ENCODE measurements at places on chromosomes 6 and 20.

GRCh38 chr20:46900826-46901225 lies 6.2 kb downstream of the EYA2 start:
- no peak for DNase-seq

DNA sequence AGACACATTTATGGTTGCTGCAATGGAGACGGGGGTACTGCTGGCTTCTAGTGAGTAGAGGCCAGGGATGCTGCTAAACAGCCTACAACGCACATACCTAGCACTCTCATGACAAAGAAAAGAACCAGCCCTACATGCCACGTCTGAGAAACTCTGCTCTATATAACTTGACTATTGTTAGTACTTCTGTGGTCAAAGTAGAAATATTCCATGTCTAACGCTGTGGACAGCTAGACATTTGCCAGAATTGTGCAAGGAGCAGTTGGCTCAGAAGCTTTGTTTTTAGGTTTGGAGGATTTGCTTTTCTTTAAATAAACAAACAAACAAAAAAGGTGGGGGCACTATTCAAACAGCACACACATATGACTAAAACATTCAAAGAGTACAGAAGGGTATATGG lies 20.5 kb downstream of the UBE2V1 start:
- no peak for DNase-seq

DNA sequence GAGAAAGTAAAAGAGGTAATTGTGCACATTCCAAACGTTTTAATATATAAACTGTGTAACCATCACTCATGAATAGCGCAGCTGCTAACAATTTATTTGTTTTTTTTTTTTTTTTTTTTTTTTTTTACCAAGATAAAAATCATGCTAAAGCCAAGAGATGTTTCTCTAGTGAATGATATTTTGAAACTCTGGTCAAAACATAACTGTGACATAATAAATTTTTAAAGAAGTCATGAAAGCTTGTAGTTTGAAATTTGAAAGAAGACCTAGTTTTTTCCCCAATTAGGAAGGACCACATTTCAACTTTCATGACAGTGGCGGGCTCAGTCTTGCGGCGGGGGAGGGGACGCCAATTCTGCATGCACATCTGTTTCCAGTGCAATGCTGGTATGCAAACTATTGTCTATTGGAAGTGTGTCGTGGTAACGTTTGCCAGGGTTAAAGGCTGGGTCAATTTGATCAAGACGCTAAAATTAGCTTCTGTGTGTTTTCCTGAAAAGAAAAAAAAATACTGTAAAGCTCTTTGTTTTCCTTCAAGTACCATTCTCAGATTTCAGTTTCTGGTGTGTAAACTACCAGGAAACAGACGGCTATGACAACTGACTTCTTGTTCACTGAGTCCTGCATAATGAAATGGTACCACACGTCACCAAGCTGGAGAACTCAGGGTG lies 211.9 kb downstream of the FOXC1 start:
- DNase-seq = no peak

DNA sequence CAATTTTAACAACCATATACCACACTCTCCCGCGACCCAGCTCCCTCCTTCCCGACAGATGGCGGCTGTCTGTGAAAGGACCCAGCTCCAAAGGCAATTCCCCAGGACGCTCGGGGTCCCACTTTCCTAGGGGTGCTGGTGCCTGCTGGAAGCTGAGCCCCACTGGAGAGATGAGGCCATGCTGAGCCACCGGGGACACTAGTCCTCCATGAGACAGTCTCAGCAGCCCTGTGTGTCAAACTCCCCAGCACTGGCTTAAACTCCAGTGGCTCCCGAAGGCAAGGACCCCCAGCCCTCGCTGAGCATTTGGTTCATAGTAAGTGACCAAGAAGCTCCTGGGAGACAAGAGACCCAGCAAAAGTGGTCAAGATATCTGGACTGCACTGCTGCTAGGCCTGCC lies 52.1 kb downstream of the SLC2A10 start:
- DNase-seq = no peak

DNA sequence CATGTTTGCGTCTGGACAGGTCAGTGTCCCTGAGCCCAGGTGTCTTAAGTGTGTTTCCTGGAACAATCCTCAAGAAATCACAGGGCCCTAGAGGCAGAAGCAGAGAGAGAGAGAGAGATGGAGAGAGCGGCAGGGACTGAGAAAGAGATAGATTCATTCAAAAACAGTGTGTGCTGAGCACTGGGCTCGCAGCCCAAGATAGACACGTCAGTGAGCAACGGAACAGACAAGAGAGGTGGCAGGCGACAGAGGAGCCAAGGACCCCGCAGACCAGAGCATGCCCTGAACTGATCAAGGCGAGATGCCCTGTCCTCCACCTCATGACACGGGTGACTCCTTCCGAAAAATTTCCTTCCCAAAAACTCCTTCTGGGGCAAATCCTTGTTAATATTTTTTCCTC lies 362.0 kb upstream of the SULF2 start:
- DNase-seq = no peak

- DNase-seq = no peak
These were observed 212.7 kb downstream of the CDKAL1 start for GRCh38 chr6:20746805-20747558.

DNA sequence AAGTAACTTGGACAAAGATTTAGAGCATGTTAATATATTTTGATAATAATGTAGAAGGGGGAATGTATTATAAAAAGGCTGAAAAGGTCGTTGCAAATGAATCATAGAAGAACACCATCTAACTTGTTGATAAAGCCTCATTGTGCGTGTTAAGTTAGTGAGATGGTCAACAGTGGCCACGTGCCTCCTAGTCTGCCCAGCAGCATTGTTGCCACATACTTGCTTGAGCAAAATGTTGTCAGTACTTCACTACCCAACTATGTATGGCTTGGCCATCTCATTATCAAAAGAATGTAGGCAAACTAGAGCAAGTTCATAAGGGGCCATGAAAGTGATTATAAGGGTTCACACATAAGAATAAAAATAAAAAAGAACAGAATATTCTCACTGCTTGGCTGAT lies 84.6 kb downstream of the PHACTR1 start:
- no peak for DNase-seq

DNA sequence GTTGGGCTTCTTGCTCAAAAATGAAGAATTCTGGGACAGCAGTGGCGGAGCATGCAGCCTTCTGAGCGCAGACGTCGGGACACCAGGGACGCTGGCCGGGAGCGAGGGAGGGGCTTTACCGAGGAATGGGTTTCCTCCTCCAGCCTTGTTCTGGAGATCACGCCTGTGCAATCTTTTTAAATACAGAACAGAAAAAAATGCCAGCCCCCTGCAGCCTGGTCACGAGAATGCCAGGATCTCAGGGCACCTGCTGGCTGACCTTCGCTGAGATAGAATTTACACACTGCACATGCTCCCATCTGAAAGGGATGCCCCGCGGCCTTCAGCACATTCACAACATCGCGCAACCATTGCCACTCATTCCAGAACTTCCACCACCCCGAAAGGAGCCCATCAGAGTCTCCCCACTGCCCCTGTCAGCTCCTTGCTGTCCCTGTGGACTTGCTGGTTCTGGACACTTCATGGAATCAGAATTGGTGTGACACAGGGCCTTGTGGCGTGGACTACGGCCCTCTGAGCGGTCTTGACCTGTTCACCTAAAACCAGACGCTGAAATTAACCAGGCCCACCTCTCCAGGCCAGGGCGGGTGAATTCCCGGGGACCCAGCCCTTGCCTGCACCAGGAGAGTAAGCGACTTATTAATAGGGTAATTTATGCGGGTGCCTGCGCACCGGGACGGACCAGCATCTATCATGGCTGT lies 20.6 kb upstream of the BHLHE23 start:
- DNase-seq = no peak

DNA sequence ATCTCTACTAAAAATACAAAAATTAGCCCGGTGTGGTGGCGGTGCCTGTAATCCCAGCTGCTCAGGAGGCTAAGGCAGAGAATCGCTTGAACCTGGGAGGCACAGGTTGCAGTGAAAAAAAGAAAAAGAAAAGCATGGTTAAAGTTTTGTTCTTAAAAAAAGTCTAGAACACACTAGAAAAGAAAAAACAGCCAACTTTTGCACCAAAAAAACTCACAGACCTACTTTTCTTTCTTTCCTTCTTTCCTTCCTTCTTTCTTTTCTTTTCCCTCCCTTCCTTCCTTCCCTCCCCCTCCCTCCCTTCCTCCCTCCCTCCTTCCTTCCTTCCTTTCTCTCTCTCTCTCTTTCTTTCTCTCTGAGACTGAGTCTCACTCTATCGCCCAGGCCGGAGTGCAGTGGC lies 204.4 kb downstream of the BTBD9 start:
- DNase-seq = no peak

GRCh38 chr20:57433657-57434389 lies 42.6 kb downstream of the RBM38 start:
- DNase-seq = no peak

DNA sequence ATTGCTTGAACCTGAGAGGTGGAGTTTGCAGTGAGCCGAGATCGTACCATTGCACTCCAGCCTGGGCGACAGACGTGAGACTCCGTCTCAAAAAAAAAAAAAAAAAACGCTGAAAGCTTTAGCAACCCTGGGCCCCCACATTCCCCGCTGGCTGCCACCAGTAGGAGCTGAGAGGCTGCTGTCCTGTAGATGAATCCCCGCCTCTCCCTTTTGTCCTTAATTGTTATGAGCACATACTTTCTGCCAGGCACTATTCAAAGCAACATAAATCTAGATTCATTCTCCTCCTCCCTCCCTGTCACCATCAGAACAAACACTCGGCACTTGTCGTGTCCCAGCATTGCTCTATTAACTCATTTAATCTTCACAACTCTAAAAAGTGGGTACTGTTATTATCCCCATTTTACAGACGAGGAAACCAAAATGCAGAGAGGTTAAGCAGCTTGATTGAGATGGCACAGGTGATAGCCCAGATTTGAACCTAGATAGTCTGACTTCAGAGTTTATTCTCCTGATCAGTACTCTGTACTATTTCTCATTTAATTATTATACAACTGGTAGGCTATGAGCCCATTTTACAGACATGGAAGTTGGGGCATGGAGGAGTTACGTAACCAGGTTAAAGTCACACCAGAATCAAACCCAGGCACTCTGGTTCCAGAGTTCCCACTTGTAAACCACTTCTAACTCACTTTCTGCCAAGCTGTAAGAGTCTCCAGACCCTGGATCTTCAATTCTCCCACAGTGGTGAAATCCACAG lies 97.4 kb downstream of the EYA2 start:
- no peak for DNase-seq

DNA sequence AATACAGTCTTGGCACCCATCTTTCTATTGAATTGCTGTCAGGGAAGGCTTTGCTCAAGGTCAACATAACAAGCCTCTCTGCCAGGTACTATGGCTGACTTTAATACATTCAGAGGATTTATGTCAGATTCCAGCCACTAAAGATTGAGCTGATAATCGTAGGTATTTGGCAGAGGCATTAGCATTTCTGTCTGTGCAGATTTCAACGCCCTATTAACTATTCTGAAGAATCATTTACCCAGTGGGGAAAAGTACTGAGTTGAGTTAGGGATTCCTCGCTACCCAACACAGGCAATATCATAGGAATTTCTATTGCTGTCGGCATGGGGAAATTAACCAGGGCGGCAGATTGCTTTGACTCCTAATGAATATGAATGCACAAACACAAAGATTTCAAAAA lies 233.7 kb upstream of the SPTLC3 start:
- DNase-seq = no peak

DNA sequence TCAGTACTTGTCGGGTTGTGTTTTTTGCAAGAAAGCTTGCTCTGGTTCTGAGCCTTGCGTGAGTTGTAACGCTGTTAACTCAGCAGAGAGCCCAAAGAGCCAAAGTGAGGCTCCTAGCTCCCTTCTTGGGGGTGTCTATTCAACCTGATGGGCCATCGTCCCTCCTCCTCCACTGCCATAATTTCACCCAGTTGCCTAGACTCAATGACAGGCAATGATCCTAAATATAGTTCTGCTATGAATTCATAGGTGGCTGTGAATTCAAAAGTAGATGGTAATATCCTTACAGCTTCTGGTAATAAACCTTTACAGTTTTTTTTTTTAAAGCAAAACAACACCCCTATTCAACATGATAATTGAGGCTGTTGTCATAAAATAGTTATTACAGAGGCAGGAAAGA lies 39.5 kb downstream of the GHRH start:
- DNase-seq = no peak

DNA sequence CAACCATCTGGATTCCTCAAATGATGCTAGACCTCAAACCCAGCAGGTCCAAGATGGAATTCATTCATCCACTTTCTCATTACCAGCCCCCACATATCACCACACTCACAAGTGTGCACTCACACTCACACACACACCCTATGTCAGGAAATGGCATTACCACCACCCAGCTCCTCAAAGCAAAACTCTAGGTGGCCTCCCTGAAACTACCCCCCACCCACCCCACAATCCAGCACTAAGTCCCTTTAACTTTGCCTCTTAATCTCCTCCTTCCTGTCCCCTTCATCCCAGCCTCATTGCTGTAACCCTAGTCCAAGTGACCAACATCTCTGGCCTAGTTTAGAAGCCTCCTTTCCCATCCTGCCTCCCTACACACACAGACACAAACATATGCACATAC lies 109.4 kb downstream of the TNFAIP3 start:
- no peak for DNase-seq

- DNase-seq = no peak
These were observed 47.8 kb downstream of the CARMIL1 start for GRCh38 chr6:25326960-25327359.

DNA sequence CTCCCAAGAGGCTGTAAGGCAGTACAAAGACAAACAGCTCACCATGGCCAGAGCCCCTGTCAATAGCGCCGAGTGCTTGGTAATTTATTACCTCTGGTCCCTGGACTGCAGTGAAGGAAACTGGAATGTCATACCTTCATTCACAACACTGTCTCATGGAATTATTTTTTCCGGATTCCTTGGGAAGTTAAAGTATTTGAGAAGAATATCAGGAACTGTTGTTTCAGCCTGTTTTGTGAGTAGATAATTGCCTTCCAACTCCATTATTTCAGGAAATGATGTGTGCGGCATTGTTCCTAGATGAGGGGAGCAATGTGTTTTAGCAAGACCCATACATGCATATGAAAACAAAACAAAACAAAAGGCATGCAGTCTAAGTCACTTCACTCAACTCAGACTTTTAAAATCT lies 64.0 kb downstream of the BLOC1S5 start:
- DNase-seq = no peak

- no peak for DNase-seq
These were observed 526.4 kb downstream of the PRKN start for GRCh38 chr6:162200945-162201690.

GRCh38 chr6:45478240-45478639 lies 100.5 kb upstream of the SUPT3H start:
- no peak for DNase-seq

DNA sequence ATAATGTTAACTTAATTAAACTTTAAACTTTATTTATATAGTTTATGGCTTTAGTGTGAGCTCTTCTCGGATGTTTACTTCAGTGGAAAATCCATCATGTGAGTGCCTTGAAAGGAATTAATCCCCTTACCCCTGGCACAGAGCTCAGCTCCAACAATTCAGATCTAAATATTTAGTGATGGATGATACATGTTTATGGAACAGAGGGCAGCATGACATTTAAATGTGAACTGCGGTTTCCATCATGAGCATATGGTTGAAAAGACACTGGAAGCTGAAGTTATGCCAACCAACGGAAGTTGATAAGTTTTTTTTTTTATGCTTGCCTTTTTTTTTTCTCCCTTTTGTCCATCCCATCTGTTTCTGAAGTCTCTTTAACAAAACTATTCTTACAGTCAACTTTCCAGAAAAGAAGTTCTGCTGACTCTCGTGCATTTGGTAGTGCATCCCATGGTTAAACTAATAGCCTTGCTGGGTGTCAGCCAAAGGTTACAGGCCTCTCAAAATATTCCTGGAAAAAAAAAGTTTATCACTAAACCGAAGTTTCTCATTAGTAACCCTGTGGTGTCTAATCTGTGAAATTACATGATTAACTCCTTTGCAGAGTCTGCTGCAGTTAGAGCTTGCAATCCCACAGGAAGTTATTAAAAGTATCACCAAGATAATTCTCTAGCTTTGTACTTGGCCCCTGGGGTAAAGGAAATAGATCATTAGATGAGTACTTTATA lies 243.9 kb upstream of the TCF21 start:
- DNase-seq = no peak

All from C1 segment of cervical spinal cord (tissue), 14 donors.